ENCODE measurements at places on chromosomes 3 and 15.

DNA sequence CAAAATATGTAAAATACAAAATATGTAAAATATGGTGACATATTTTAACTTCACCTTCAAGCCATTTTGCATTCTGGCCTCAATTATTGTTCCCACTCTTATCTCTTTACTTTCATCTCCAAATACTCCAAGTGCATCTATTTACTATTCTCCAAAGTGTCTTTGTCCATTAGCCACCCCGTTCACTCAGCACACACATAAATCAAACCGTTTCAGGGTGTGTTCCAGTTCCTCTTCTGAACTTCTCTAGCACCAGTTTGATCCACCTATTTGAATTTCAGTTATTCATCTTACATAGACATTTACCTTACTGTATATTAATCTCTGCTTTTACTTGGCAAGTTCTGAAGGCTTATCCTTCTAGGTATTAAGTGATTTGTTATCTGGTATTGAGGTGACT is 45.1 kb downstream of the SGO1 start:
- DNase-seq, result no peak

DNA sequence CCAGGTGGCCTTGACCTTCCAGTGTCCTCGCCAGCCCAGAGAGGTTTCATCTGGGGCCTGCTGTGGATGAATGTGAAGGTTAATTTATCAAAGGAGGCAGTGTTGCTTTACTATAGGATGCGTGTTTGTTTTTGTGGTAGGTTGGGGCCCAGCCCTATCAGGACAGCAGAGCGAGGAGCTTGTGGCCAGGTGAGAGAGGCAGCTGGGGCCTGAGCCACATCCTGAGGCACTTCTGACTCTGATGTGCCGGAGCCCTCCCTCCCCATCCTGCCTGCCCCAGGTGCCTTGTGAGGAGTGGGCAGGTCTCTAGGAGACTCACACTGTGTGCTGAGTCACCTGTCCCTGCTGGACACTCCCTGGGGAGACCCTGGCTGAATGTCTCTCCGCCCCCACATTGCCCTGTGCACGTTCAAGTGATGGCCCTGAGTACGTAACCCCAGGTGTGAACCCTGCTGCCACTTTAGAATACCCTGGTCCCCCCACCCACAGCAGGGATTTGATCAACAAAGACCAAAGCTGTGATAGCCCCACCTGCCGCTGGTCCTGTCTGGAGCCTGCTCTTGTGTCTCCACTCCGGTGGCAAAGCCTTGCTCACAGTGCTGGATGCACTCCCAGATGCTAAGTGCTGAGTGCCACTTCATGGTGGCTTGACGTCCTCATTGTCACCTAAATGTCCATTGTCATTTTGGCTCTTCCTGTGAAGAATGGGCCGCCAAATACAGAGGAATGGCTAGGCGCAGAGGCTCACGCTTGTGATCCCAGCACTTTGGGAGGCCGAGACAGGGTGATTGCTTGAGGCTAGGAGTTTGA is 16.0 kb downstream of the FBLN2 start:
- no peak for DNase-seq

GRCh38 chr3:78838362-78838761 is 929.4 kb downstream of the ROBO1 start:
- DNase-seq, result no peak

DNA sequence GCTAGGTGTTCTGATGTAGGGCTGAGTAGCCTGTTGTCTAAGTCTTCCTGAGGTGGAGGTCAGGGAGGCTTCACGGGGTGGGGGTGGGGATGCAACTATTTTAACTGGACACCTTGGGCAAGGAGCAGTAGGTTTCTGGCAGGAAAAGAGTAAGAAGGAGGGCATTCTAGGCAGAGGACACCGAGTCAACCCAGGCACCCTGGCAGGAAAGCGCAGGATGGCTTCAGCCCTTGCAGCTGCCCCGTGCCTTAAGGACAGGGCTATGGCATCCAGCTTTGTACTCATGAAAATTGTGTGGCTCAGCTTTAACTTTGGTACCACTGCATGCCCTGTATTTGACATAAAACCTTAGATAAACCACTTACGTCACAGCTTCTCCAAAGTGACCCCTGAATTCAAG is 6.4 kb upstream of the FILIP1L start:
- no peak for DNase-seq

GRCh38 chr15:56965231-56966013 is 47.0 kb downstream of the TCF12 start:
- no peak for DNase-seq

GRCh38 chr3:187025254-187025655 is 94.9 kb downstream of the ST6GAL1 start:
- DNase-seq, result no peak

DNA sequence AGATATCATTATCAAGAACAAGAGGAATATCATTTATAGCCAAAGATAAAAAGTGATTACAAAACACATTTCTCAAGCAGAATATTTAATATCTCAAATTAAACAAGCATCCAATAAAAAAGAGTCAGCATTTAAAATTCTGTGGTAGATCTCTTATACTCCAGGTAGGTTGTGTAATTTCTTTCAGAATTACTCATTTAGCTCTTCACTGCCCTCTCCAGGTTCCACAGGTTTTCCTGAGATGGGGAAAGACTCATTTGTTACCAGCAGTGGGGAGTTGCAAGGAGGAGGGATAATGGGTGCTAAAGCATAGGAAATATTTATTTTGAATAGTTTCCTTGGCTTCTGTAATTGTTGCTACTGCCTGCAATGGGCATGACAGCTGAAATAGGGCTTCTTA is 83.1 kb upstream of the RASGRP1 start:
- no peak for DNase-seq

DNA sequence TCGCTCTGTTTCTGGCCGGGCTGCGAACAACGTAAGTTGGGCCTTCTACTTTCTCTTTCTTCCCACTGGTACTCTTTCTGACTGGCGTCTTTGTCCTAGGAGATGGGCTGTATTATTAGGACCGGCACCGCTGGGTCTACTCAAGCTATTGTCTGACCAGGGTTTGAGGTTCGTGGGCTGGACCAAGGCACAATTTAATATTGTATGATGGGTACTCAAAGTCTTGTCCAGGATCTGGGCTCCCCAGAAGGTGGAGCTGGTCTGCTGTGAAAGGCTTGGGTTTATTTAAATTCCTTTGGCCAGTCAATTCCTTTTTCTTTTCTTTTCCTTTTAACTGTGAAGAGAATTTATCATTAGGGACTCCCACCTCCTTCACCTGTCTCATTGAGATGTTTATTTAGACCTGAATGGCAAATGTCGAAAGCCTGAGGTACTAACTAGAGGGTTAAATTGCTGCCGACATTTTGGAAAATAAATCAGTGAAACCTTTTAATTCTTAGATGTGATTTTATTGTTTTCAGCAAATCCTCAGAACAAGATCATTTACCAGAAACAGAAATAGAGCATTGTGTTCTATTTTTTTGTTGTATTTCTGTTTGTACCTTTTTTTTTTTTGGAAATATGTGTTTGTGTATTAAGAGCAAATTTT is 410 bp downstream of the LRRC49 start:
- peak; percentile 68 for DNase-seq

- DNase-seq, result no peak
These were observed 98.7 kb downstream of the SLCO3A1 start for GRCh38 chr15:91952216-91952615.

DNA sequence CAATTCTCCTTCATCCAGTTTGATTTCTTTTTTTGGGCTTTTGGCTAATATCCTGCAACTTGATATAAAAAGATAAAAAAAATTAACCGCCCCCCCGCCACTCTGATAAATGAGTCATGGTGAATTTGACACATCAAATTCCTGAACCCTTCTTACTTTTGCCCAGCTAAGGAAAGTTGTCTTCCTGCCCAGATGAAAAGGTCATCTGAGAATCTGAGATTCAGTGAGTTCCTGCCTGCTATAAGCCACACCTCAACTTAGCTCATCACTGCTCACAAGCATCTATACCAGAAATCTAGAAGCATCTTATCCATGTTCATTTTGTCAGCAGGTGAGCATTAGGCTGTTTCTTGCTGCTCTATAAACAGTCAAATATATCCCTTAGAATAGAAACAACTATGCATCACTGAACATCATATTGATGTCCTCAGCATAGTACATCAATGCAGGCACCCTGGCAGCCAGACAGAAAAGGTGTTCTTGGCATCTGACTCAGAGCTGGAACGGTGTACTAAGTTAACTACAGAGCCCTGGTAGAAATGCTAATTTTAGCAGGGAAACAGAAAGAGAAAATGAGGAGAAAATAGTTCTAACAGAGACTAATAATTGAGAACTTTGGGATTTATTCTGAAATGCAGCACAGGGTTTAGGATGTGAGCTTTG is 77.1 kb downstream of the SEMA6D start:
- no peak for DNase-seq

DNA sequence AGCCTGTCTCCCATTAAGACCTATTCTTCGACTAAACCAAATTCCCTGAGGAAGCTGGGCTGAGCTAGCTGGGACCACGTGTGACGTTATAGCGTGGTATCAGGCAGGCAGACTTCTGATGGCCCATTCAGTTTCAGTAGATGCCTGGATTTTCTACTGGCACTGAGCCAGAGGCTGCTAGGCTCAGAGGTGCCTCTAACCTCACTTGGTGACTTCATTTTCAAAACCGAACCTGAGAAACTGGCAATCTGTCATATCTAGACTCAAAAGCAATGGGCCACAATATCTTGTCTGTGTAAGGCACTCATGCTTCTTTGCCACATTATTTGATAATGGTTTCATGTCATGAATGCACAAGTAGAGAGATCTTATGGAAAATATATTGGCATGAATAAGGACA is 352.1 kb upstream of the AZI2 start:
- DNase-seq, result no peak

- DNase-seq, result no peak
These were observed 149.4 kb downstream of the IMPG2 start for GRCh38 chr3:101170806-101171558.
